Fibroblast of lung (primary cell): ENCODE measurements at places on chromosomes 3 and 15.

GRCh38 chr3:16329036-16329825 is 64.2 kb downstream of the OXNAD1 start:
- DNase-seq: no peak

DNA sequence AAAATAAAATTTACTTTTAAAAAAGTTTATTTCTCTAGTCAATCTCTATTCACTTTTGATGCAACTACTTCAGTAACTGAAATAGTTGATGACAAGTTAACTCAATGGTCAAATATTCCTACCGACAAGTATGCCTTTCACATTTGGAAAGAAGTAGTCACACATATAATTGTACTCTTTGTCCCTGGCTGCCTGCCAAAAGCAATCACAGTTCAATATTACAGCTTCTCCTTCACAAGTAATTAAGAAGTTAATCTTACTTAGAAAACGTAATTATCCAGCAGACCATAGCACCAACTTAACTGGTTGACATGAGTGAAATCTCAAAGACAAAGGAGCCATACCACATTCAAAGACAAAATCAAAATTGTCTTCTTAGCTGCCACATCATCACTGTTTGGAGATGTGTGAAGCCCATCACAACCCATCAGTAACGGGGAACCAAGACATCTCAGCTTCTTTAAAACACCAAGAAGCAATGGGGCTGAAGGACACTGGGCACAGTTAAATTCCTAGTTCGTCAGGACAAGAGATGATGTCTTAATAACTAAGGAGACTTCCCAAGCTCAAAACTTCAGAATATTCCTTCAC is 86.1 kb downstream of the PLCH1 start:
- no peak for DNase-seq

GRCh38 chr3:57918123-57918837 is 89.9 kb upstream of the FLNB start:
- peak; percentile 85 for DNase-seq

DNA sequence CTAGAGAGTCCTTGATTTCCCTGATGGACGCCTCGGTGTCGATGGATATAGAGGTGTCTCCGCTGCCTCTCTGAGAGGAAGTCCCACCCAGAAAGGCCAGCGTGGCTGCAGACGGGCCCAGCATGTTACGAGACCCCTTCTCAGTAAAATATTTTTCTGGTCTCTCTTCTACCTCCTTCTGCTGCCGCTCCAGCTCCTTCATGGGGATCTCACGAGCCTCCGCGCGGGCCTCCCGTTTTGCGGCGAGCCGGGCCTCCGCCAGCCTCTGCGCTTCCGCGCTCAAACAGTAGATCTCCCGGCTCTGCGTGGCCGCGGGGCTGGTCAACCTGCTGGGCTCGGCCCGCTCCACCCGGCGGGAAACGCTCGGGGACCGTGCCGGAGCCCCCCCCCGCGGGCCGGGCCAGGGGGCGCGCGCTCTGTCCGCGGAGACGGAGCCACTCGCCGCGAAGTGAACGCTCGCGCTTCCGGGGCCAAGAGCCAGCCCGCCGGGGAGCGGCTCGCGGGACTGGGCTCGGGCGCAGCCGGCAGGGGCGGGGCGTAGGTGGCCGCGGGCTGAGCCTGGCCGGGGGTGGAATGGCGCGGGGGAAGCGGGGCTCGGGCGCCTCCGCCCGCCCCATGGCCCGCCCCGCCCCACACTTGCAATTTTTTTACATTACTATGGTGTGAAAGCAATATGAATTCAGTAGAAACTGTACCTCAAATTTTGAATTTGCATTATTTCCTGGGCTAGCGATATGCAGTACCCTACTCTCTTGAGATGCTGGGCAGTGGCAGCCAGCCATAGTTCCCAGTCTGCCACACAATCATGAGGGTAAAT is 10.2 kb upstream of the KCNMB3 start:
- peak; percentile 60 for DNase-seq

DNA sequence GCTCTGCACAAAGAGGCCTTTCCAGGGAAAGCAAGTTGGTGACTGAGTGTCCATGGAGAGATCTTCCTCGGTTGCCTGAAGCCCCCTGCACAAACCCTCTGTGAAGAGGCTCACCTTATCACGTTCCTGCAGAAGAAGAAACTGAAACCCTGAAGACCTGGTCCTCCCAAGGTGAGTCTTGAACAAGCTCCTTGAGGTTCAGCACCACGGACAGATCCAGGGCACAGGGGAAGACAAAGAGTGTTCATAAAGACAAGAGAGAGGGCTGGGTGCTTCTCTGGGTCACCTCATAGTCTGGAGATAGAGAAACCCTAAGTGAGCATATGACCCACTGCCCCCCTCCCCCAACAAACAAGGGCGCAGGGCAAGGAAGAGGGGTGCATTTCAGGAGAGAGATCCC is 21.7 kb upstream of the TBC1D21 start:
- peak; percentile 59 for DNase-seq

DNA sequence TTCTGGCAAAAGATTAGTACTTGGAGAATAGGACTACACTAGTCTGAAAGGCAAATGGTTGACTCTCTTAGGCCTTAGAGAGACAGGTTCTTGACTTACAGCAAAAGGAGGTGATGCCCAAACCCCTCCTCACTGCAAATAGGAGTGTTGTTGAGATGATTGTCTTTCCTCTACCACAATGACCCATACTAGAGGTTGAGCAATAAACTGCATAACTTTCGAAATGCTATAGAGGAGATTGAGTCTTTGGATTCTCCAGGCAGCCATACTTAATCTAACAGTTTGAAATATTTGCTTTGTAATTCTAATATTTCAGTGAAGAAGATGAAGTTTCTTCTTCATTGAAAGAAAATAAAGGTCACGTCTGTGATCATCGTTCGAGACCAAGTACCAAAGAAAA is 498.5 kb upstream of the GBE1 start:
- DNase-seq: no peak

DNA sequence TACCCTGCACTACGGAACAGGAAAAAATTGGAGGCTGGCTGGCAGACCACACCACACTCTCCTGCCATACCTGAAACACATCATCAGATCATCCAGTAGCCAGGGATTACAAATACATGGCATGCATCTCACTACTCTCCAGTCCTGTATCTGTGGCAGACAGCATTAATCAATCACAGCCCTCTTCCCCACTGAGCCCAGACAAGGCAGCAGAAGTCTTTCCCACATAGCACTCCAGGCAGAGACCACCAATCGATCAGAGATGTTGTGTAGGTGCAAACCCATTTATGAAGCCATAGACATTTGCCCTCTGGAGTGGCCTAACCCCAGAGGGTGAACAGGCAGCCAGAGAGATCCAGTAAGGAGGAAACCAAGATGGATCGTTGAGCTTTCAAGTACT is 410.9 kb upstream of the PROK2 start:
- DNase-seq: no peak

DNA sequence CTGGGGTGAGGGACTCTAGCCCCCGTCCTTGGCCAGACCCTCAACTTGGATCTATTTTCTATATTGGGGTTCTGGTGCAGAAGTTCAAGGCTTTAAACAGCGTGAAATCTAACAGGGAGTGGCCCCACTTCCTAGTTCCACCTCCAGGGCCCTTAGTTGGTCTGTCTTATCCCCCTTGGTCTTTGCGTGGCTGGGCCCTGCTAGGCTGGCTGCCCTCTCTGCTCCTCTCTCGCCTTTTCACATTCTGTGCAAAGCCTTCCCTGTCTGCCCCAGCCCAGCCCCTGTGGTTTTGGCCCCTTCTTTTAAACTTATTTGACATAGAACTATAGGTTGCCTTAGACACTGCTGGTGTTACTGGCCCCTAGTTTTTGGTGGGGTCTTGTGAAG is 5.6 kb downstream of the PPCDC start:
- no peak for DNase-seq

GRCh38 chr15:81023483-81024264 is 23.0 kb downstream of the TLNRD1 start:
- peak; percentile 14 for DNase-seq

- DNase-seq: no peak
These were observed 2.8 kb upstream of the HERC1 start for GRCh38 chr15:63836579-63836978.

DNA sequence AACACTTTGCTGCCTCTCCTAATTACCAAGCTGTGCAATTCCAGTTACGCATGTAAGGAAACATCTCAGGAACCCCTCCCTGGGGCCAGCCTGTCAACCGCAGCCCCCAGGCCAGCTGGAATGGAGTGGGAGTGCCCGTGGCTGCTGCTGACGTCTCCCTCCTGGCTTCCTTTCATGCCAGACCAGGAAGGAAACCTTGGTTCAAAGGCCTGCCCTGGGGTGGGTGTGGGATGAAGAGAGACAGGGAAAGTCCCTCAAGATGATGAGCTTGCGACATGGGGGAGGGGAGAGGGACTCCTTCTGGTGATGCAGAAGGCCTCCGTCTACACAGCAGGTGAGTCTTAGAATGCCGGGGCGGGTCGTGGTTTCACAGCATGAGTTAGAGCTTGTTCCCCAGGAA is 11.4 kb upstream of the CYP11A1 start:
- no peak for DNase-seq

DNA sequence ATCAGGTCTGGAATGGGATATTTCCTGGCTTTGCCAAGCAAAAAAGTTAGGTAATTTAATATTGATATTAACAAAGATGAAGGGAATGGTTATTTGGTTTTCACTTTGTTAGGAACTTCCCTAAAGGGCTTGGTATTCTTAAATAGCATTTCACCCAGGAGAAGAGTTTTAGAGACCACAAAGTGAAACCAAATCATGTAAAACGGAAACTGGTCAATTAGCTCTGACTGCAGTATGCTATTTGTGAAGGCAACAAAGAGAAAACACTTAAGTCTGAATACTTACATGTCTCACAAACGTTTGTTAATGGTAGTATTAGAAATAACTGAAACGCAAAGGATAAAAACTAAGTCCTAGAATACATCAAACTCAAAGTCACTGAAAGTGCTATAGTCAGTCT is 32.4 kb upstream of the SETMAR start:
- DNase-seq: no peak

DNA sequence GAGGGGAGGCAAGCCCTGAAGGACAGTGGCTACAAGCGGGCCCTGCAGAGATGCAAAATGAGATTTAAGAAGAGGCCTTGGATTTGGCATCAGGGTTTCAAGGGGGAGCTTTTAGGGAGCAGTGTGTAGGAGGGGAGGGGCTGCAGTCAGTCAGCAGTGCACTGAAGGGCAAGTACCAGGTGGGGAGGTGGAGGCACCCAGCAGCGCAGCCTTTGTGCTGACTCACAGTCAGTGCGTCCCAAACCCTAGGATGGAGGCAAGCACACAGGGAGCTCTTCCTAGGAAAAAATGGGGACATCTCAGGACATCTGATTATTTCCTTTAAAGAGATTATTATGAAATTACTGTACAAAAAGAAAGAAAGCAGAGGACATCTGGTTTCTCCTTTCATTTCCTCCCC is 80.0 kb downstream of the AAGAB start:
- DNase-seq: no peak

DNA sequence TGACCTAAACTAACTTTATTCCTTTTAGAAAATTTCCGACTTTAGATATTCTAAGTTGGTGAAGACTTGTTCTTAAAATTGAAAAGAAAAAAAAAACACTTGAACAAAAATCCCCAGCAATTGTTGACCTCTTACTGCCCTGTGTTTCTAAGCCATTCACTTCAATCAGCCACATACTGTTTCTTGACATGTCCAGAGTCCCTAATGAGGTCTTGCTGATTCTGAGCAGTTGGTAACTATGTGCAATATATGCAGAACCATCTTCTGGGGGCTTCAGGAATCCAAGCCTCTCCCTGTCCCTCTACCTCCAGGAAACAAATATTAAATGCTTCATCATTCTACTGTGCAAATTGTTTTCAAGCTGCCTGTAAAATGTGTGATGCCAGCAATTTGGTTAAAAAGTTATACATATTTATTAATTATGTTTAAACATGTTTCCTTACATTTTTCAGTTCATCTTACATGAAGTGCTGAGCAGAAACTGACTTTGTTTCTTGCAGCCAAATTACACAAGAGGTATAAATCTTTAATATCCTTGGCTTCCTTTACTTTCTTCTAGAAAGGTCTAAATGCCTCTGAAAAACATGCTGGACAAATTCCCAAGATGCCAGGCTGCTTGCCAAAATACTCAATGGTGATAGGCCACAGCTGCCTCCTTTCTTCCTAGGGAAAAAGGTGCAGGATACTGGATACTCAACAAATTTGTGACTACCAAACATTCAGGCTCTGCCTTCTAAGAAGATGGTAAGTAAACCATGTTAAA is 19.8 kb upstream of the GYG1 start:
- peak; percentile 87 for DNase-seq

DNA sequence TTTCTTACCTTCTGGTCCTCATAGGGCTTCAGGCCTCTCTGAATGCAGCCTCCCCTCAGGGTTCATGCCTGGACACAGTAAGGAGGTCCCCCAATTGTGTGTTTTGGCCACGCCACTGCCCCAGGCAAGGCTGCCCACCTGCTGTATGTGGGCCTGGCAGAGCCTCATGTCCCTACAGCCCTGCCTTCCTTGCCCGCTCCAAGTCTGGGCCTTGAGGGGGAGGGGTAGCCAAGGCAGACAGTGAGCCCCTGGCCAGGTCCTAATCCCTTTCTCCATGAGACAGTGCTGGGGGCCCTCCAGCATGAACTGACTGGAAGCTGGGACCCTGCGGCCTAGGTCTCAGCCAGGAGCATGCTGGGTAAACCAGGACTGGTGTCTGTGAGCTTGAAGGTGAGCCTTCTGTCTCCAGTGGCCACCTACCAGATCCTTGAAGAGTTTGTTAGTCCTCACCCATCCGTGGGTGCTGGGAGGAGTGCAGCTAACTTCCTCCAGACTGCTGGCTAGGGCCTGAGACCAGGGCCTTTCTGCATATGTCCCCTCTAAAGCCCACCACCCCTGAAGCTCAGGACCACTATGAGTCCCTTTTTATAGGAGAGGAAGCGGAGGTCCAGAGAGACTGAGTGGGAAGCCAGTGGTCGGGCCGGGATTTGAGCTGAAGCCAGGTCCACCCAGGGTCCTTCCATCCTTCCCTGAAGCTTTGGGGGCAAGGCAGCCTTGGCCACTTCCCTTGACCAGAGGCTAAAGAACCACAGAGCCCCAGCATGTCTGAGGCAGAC is 8.7 kb downstream of the ZBTB47 start:
- DNase-seq: no peak

- no peak for DNase-seq
These were observed 362.7 kb upstream of the SUCLG2 start for GRCh38 chr3:68017069-68017468.

DNA sequence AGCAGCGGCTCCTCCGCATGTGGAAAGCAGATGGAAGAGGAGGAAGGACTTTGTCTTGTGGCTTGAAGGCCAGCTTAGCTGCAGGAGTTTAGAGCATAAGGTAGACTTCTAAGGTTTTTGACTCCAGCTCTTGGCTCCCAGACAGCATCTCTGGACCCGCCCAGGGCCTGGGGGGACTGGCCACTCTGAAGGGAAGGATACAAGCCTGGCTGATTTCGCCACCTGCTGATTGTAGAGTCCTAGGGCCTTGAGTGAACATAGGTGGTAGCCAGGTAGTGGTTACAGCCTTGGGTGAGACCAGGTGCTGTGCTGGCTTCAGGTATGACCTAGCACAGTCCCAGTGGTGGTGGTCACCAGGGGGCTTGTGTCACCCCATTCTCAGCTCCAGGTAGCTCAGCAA is 48.4 kb upstream of the RPL35A start:
- no peak for DNase-seq

- DNase-seq: peak; percentile 48
These were observed 19.1 kb upstream of the LIMD1 start for GRCh38 chr3:45575386-45575923.
